ENCODE measurements at places on chromosomes 7 and 10. TPM values are rescaled to one million over a fixed set of nuclear protein-coding genes. Genes with fewer than 3 reads are reported as not detected.

ANKRD2 gene
- total RNA-seq: 418 TPM

SPDYE2 gene
- not detected for total RNA-seq

- DNase-seq: no peak
Observed at GRCh38 chr10:57482259-57482658, 785.4 kb downstream of the IPMK start.

DNA sequence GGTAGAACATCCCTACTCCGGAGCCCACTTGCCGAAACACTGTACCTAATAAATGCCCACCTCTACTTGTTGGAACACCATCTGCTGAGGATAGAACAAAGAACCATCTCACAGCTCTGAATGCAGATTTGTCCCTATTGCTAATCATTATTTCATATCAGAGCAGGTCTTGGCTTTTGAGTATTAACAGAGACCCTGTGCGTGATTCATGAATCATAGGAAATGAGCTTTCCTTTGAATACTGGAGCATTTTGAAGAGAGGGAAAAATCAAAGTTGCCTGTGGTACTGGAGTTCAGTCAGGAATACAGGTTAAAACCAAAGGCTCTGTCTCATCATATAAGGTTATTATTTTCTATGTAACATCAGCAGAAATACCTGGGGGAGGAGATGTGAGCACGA, 1132.3 kb downstream of the XPNPEP1 start:
- no peak for DNase-seq

DNA sequence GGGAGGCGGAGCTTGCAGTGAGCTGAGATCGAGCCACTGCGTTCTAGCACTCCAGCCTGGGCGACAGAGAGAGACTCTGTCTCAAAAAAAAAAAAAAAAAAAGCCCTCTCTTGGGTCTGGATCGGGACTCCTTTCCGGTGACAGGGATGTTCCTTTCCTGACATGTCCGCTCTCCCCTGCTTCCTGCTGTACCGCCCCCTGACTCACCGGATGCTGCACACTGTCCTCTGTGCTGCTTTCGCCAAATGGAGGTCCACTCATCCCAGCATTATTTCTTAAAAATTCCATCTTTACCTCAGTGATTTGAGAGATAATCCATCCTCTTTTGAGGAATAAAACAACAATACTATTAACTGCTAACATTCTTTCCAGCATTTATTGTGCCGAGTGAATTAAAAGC, 113.8 kb upstream of the EEPD1 start:
- no peak for DNase-seq

DNA sequence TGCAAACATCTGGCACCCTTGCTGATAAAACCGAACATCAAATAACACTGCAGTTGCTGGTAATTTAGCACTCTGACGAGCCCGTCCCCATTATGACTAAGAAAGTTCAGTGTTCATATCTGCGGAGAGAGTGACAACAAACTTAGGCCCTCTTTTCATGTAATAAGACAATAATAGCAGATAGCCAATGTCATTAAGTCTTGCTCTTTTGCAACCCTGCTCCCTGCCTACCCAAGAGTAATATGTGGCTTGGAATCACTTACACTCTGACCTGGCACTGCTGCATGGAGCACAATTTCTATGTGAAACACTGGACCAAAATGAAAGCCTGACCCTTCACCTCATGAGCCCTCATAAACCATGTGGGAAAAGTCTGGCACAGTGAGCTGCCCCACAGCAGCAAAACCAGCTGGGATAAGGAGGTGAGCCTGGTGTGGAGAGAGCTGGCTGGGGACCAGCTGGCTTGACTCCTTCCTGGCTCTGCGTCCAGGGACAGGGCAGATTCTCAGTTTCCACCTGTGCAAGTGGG, 86.5 kb downstream of the HIPK2 start:
- DNase-seq: peak; percentile 83

- DNase-seq: no peak
Observed at GRCh38 chr10:93064874-93065660, 4.5 kb downstream of the CYP26C1 start.

DNA sequence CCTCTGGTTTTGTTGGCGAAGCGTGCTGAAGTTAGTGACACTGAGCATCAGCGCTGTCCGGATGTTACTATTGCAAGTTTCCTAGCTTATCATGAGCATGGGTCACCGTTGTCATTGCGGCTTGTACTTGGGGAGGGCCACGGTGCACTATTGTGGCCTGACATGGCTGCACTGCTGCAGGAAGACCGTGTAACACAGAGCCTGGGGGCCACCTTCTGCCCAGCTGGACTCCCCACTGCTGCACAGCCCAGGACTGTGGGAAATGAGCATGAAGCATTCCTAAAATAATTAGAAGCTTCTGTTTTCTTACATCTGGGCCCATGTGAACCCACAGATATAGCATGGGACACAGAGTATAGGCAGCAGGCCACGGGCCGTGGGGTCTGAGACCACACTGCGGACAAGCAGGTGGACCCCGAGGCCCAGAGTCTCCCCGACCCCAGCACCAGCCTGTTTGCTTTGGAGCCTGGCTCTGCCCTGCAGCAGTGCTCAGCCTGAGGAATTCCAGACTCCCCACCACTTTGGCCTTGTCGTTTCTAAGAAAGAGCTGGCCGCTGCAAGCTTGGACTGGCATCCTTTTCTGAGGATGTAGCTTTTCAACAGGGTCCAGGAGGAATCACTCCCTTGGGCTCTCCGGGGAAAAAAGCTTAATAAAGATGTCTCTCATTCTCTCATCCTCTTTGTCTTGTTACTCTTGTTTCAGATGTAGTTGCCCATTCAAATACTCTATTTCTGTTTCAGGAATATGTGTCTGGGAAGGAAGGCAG, 179.2 kb downstream of the CCDC3 start:
- DNase-seq: no peak

Data from Right ventricle myocardium inferior (tissue), 1 donor.